ENCODE measurements at places on chromosomes 11 and 22.

- DNase-seq: no peak
Observed at GRCh38 chr11:33622806-33623205, 77.8 kb downstream of the C11orf91 start.

DNA sequence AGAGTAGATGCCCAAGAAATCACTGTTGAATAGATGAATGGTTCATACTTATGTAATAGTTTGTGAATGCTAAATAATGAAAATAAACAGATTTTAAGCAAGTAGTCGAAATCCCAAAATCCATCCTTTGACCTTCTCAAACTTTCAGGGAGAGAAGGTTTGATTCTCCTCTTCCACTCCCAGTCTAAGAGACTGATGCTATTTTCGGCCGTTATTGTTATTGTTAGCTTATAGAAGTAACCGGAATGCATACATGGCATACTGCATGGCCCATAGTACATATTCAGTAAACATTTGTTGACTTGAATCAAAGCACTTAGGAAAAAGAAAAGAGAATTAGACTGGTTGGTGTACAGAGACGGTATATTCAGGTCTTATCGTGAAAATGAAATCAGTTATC, 76.6 kb downstream of the NAV2 start:
- no peak for DNase-seq

DNA sequence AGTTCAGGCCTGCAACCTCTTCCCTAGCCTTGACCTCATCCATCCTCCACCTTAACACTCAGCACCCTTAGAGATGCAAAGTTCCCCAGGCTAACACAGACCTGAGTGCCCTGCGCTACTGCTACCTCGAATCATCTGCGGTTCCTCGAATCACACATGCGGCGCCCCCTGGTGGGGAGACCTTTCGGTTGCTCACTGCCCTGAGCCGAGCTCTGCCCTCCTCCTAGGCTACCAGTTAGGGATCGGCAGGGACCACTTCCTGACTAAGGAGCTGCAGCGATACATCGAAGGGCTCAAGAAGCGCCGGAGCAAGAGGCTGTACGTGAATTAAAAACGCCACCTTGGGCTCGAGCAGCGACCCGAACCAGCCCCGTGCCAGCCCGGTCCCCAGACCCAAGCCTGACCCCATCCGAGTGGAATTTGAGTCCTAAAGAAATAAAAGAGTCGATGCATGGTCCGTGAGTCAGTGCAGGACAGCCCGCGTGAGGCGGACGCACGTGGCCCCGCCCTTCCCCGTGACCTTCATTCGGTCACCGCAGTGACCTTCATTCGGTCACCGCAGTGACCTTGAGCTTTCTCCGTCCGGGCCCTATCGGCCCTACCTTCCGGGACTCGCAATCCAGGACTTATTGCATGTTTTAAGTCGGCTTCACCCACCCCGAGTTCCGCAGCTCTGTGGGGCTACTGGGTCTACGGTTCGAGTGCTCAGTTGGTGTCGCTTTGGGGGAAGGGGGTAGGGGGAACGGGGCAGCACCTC, 830 bp upstream of the ESRRA start:
- DNase-seq: peak; percentile 95

- DNase-seq: peak; percentile 12
Observed at GRCh38 chr11:31236143-31236542, 133.4 kb downstream of the DCDC1 start.

- DNase-seq: no peak
Observed at GRCh38 chr11:102467853-102468580, 15.5 kb upstream of the TMEM123 start.

Data from NCI-H345 (cell line).